Esophagus squamous epithelium (tissue), 5 donors: ENCODE measurements at places on chromosomes 3 and 15.

DNA sequence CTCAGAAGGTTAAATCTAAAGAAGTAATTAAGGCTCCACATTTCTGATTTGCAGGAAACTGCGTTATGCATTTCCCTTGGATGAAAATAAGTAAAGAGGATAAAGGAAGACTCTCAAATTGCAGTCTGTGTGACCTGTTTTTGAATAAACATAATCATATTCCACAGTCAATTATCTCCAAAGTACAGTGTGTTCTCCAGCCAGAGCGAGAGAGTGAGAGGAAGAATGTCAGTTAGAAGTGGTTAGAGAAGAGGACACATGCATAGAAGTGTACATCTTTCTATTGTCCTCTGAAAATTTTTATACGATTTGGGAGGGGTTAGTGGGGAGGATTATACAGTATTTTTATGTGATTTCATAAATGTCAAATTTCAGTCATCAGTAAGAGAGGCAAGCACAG, 487.1 kb downstream of the LPP start:
- no peak for DNase-seq

DNA sequence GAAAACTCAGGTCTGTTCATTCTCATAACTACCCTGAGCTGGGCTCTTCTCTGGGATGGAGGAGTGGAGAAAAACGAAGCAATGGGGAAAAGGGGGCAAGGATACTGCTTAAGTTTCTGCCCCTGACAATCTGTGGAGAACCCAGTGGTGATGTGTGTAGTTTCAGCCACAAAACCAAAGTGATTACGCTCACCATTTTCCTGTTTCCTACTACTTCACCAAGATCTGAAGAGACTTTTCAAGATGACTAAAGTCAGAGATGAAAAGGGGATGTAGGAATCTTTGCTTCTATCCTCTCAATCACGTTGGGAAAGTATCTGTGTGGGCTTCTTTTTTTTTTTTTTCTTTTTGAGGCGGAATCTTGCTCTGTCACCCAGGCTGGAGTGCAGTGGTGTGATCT, 8.3 kb upstream of the UBE2E1 start:
- no peak for DNase-seq

DNA sequence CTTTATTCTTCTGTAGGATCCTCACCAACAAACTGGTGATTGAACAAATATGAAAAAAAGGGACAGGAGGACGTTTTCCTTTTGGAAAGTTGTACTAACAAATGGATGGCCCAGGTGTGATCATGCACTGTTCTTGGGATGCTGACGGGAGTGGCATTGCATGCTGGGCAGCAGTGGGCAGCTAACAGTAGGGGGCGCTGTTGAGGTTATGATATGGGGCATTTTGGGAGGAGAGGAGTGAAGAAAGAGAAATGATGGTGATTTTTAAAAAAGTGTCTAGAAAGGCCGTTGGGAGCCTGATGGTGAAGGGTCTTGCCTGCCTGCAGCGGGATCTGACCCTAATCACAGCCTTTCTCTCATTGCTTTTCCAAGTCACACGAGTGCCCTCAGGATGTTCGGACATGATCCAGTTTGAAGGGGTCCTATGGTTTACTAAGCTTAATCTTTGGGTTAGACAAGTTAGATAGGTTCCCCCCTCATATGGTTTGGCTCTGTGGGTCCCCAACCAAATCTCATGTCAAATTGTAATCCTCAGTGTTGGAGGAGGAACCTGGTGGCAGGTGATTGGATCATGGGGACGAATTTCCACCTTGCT, 46.2 kb upstream of the PRTG start:
- DNase-seq, result no peak

DNA sequence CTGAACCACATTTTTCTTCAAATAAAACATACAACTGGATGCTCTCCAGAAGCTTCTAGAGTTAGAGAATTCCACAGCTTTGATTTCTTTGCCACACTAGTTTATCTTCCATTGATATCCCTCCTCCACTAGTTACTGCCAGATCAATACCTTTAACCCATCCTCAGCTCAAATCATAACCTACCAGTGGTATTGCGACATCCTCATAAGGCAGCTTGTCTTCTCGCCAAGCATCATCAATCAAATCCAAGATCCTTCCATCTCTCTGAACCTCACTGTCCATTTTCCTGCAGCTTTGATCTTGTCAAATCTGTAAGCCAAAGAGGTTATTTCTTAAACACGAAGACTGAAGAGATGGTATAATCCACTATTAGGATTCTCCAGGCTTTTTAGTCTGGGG, 3.2 kb downstream of the ANAPC13 start:
- no peak for DNase-seq

GRCh38 chr3:16174026-16174355, 489 bp upstream of the GALNT15 start:
- DNase-seq, result no peak

DNA sequence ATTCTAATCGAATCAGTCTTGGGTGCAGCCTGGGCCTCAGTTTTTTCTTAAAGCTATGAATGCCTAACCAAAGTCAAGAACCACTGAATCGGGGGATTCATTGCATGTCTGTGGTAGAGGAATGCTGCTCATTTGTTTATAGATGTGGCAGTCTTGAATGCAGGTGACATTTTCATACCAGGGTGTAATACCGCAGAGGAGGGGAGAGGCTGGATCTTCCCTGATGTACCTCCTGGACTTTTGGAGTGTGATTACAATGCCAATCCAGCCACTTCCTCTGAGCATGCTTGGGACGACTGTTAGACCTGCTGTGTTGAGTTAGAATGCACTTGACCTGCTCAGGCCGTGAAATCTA, 42.7 kb downstream of the GOLGA6A start:
- DNase-seq, result no peak

- DNase-seq, result no peak
These were observed 125.6 kb downstream of the ETFA start for GRCh38 chr15:76185716-76186115.

- DNase-seq, result no peak
These were observed 195.4 kb upstream of the DPH6 start for GRCh38 chr15:35741395-35741794.

DNA sequence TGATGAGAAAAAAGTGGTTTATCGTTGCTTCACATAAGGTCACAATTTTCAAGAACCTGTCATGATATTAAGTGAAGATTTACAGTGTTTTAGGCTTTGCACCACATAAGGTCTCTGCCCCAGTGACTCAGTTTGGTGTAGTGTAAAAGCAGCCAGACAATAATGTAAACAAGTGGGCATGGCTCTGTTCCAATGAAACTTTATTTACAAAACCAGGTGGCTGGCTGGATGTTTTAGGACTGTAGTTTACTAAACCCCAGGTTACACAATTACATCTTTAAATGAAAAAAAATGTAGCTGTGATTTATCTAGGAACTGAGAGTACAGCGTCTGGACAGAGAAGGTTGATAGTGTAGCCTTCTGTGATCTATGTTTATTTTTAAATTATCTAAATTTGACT, 9.7 kb upstream of the FBXL22 start:
- DNase-seq, result no peak

GRCh38 chr3:36959821-36960220, 15.0 kb upstream of the TRANK1 start:
- DNase-seq, result no peak
